ENCODE measurements at places on chromosomes 3 and 15. TPM values are rescaled to one million over a fixed set of nuclear protein-coding genes. Genes with fewer than 3 reads are reported as not detected.

RNF7 gene
- 94.5 TPM for total RNA-seq

ALG1L2 gene
- not detected for total RNA-seq

B3GALNT1 gene
- total RNA-seq = 2.0 TPM

ARGFX gene
- total RNA-seq = not detected

SLC24A5 gene
- total RNA-seq = not detected

TJP1 gene
- total RNA-seq = 39.3 TPM

ARIH1 gene
- 122 TPM for total RNA-seq

FOXL2 gene
- total RNA-seq = 21.4 TPM

ADAMTS7 gene
- total RNA-seq = 0.13 TPM

GRCh38 chr3:25007974-25008658 lies 419.9 kb upstream of the RARB start:
- no peak for DNase-seq

GRCh38 chr3:40969341-40969740 lies 230.0 kb upstream of the CTNNB1 start:
- no peak for DNase-seq

GRCh38 chr3:15310491-15311370 lies 21.7 kb downstream of the SH3BP5 start:
- peak; percentile 91 for DNase-seq

- DNase-seq = no peak
These were observed 11.2 kb downstream of the SH2D7 start for GRCh38 chr15:78103406-78104118.

- no peak for DNase-seq
These were observed 33.1 kb downstream of the GRK7 start for GRCh38 chr3:141796081-141796888.

- DNase-seq = no peak
These were observed 165.3 kb downstream of the FMN1 start for GRCh38 chr15:33029109-33029652.

DNA sequence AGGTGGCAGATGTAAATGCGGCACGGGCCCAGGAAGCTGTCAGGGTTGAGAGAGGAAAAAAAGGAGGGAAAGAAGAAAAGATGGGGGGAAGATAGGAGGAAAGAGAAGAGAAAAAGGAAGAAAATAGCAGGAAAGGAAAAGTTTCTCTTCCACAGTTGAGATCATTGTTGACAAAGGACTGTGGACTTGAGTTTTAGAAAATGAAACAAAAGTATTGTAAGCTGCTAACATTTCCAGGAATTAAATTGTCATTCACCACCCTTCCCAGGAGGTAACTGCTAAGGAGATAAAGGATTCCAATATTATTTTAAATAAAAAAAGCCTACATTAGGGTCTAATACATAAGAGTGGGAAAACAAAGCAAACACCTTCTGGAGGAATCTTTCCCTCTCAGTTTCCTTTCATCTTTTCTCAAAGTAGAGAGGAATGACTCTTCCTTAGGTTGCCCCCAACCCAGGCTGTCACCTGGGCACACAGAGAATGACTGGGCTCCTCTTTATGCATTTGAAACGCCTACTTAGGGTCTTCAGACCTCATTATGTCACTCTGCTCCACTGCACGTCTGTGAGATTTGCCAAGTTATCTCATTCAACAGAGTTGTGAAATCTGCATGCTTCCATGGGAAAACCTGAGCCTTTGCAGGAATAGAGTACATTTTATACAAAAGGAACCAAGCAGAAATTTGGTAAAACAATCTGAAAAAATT lies 194.0 kb downstream of the TNIK start:
- DNase-seq = no peak

DNA sequence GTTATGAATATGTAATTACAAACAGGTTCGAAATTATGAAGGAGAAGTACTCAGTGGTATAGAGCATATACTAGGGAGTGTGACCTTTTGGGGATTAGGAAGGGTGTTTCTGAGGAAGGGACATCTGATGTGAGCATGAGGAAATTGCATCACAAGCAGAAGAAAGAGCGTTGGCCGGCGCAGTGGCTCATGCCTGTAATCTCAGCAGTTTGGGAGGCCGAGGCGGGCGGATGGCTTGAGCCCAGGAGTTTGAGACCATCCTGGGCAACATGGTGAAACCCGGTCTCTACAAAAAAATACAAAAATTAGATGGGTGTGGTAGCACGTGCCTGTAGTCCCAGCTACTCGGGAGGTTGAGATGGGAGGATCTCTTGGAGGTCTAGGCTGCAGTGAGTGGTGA lies 6.9 kb downstream of the CMTM7 start:
- no peak for DNase-seq

DNA sequence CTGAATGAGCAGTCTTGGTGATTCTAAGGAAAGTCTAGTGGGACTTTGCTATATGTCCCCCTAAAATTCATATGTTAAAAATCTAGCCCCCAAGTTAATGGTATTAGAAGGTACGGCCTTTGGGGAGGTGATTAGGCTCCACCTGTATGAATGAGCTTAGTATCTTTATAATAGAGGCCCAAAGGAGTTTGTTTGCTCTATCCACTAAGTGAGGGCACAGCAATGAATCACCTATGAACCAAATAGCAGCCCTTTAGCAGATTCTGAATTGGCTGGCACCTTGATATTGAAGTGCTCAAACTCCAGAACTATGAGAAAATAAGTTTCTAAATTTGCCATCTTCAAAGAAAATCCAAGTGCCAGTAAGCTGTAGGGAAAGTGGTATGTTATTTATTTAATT lies 187.9 kb downstream of the SUCNR1 start:
- DNase-seq = no peak

DNA sequence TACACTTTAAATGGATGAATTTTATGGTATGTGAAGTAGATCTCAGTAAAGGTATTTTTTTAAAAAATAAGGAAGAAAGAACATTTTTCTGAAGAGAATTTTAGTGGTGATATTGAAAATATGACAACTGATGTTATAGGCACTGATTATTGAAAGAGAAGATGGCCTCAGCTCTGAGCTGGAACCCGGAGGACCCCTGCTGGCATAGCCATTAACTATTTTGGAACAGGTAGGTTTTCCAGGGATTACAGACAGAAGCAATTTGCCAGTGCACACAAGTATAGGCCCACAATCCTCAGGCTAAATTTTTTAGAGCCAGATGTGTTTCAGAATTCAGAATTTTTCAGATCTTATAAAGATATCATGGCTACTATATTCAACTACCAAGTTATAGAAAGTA lies 315.9 kb upstream of the GPR149 start:
- DNase-seq = no peak

DNA sequence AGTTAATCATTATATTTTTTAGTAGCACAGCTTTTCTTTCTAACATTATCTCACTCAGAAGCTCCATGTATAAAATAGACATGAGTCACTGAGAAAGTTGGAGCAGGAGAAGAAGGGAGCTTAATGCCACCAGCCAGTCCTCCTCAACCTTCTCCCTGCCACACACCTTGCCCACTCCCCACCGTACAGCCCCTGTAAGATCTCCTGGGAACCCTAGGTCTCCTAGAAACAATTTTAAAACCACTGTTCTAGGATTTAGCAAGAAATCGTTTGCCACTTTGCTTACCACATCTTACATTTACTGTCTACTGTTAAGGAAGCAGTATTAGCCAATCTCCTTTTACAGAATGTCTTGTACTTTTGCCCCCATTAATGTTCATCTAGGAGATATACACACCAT lies 170.1 kb upstream of the SNTN start:
- no peak for DNase-seq

GRCh38 chr3:190010486-190010885 lies 110.2 kb downstream of the P3H2 start:
- DNase-seq = no peak

DNA sequence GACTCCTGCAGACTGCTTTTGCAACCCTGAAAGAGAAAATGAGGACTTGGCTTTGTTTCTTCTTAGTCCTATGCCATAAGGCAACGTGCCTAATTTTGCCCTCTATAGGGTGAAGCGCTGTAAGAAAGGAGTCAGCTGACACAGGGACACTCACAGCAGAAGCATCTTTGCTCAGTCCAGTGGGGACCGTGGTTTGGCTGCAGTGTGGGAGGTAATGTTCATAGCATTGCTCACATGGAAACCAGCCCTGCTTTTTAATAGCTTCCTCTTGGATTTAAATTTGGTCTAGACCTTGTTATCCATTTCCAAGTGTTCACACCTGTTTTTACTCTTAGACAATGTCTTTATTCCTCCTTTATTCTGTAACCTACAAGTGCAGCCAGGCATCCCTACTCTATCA lies 1032.1 kb downstream of the NTRK3 start:
- DNase-seq = no peak

GRCh38 chr15:51335538-51336410 lies 2.6 kb downstream of the CYP19A1 start:
- DNase-seq = no peak

- DNase-seq = peak; percentile 44
These were observed 10.8 kb downstream of the MESD start for GRCh38 chr15:80978685-80979329.

- no peak for DNase-seq
These were observed 590.1 kb upstream of the CBLB start for GRCh38 chr3:106458952-106459351.

Data from K562 (cell line).